Endothelial cell (in vitro differentiated cells): ENCODE measurements at places on chromosomes 5 and 9. TPM values are rescaled to one million over a fixed set of nuclear protein-coding genes. Genes with fewer than 3 reads are reported as not detected.

DNA sequence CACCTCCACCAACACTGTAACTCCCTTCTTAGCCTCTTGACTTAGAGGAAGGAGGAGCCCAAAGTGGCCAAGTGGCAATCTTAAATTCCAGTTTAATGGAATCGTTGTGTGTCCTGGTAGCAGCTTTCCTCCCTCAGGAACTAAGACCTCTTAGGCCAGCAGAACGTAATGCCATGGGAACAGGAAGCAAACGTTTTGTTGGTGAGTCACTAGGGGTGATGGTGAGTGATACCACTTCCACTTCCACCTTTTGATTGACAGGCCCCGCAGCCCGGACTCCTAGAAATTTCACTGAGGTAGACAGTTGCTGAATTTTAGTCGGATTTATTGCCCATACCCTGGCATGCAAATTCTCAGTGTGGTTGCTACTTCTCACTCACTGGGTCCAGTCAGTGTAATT lies 94.2 kb upstream of the FBN2 start:
- no peaks in the 10 kb centered on the region for H3K36me3 ChIP-seq
- peaks cover 7% of the 10 kb centered on the region for H3K4me1 ChIP-seq
- peak; percentile 11 for DNase-seq
- H3K4me3 ChIP-seq: no peak overlapping the region
- peak overlapping the region; percentile 67 for H3K27ac ChIP-seq

DNA sequence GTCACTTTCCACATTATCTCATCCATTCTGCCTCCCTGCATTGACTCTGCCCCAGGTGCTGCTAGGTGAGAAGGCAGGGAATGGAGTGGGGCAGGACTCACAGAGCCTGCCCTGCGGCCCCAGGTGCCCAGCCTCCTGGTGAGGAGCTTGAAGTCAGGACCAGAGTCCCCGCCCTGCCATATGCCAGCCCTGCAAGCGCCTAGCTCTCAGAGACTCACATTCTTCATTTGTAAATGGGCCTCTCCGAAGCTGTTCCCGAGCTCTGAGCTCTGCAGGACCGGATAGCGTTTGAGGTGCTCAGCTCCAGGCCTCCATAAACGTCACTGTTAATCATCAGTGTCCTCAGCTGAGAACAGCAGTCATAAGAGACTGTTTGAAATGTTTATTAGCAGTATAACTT lies 75.1 kb upstream of the STXBP1 start:
- H3K4me1 ChIP-seq: peaks cover 31% of the 10 kb centered on the region
- DNase-seq: no peak
- peaks cover 12% of the 10 kb centered on the region for H3K27me3 ChIP-seq
- no peak overlapping the region for H3K4me3 ChIP-seq
- H3K27ac ChIP-seq: no peak overlapping the region
- H3K36me3 ChIP-seq: peaks cover 6% of the 10 kb centered on the region

- peaks cover 3% of the 10 kb centered on the region for H3K27me3 ChIP-seq
- H3K4me3 ChIP-seq: no peak overlapping the region
- no peak for DNase-seq
- no peak overlapping the region for H3K27ac ChIP-seq
Observed at GRCh38 chr5:102811972-102812371, 56.9 kb downstream of the PAM start.

GRCh38 chr9:106020186-106020585 lies 325.8 kb downstream of the TMEM38B start:
- H3K4me3 ChIP-seq: no peak overlapping the region
- DNase-seq: no peak
- H3K36me3 ChIP-seq: no peaks in the 10 kb centered on the region
- H3K27ac ChIP-seq: no peak overlapping the region
- peaks cover 1% of the 10 kb centered on the region for H3K27me3 ChIP-seq

DNA sequence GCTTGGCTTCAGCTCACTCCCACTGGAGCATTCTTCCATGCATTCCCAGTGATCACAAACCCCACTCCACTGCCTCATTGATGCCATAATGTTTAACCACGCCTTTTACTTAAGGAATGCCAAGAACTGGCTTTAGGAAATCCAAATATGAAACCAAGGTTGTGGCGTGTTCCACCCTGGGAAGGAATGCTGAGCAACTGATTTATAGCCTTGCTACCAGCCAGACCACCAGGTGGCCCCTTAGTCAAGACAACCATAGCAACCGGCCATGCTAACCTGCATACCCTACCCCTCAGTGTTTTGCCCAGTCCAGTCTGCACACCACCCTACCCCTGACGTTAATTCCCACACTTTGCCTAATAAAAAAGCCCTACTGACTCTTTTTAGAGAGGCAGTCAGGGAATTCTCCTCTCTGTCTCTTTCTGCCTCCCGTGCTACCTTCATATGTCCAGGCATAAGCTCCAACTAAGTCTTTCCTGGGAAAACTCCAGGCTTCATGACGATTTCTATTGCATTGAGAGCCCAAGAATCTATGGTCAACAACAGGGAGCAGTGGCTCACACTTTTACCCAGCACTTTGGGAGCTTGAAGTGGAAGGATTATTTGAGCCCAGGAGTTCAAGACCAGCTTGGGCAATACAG lies 27.0 kb upstream of the PRRC2B start:
- H3K27me3 ChIP-seq: peaks cover 3% of the 10 kb centered on the region
- peak; percentile 36 for DNase-seq
- H3K4me1 ChIP-seq: peaks cover 2% of the 10 kb centered on the region
- peak overlapping the region; percentile 81 for H3K27ac ChIP-seq

DNA sequence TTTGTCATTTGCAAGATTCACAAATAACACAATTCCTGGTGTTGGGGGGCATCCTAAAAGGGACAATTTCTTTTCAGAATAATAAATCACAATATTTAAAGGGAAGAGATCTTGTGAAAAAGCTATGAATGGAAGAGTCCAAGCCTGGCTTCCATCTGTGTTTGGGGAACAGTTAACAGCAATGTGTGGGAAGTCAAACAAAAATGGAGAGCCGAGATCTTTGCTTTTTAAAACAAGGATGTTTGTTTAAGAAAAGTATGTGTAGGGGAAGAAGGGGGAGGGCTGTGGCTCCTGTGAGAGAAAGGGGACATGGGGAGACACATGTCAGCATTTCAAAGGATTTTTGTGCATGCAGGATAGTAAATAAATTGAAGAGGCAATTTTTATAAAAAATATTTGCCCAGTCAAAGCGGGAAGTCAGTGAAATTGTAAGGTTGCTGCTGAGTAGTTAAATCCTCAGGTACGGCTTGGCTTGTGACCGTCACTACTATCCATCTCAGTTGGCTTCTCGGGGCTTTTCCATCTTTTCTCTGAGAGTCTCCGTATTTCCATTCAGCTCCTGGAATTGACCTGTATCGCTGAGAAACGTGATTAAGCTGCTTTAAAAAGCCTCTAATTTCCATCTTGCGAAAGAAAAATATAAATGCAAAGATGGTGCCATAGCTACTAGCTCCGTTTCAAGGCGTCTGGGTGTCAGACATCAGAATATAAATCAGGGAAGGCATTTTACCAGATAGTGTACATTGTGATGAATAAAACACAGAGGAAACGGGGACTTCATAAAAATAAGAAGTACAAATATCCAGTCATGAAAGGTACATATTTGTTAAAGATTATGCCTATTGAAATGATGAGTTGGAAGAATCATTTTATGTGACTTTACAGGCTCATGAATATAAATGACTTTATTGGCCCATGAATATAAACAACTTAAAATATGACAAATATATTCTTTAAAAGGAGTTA lies 52.9 kb upstream of the VCAN start:
- no peaks in the 10 kb centered on the region for H3K27me3 ChIP-seq
- DNase-seq: no peak
- peak overlapping the region; percentile 38 for H3K27ac ChIP-seq
- H3K36me3 ChIP-seq: no peaks in the 10 kb centered on the region
- H3K4me1 ChIP-seq: peaks cover 15% of the 10 kb centered on the region

- H3K27ac ChIP-seq: no peak overlapping the region
- DNase-seq: no peak
- no peaks in the 10 kb centered on the region for H3K4me1 ChIP-seq
- H3K4me3 ChIP-seq: no peak overlapping the region
- H3K36me3 ChIP-seq: no peaks in the 10 kb centered on the region
Observed at GRCh38 chr5:162543437-162543836, 475.9 kb downstream of the GABRG2 start.

GRCh38 chr9:4973246-4973645 lies 11.8 kb upstream of the JAK2 start:
- no peak for DNase-seq
- no peaks in the 10 kb centered on the region for H3K4me1 ChIP-seq
- H3K36me3 ChIP-seq: no peaks in the 10 kb centered on the region
- H3K27ac ChIP-seq: no peak overlapping the region

DNA sequence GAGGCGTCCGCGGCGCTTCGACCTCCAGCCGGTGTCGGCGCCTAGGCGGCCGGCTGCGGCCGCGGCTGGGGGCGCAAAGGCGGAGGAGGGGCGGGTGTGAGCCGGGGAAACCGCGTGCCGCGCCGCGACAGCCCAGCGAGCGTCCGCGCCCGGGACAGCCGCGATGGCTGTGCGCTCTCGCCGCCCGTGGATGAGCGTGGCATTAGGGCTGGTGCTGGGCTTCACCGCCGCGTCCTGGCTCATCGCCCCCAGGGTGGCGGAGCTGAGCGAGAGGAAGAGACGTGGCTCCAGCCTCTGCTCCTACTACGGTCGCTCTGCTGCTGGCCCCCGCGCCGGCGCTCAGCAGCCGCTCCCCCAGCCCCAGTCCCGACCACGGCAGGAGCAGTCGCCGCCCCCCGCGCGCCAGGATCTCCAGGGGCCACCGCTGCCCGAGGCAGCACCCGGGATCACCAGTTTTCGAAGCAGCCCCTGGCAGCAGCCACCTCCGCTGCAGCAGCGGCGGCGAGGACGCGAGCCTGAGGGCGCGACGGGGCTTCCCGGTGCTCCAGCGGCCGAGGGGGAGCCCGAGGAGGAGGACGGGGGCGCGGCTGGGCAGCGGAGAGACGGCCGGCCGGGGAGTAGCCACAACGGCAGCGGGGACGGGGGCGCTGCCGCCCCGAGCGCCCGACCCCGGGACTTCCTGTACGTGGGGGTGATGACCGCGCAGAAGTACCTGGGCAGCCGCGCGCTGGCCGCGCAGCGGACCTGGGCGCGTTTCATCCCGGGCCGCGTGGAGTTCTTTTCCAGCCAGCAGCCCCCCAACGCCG lies 605 bp downstream of the CHSY3 start:
- peaks cover 22% of the 10 kb centered on the region for H3K4me1 ChIP-seq
- H3K4me3 ChIP-seq: peak overlapping the region; percentile 99
- no peak overlapping the region for H3K27ac ChIP-seq
- peaks cover 10% of the 10 kb centered on the region for H3K27me3 ChIP-seq
- peaks cover 7% of the 10 kb centered on the region for H3K36me3 ChIP-seq

DNA sequence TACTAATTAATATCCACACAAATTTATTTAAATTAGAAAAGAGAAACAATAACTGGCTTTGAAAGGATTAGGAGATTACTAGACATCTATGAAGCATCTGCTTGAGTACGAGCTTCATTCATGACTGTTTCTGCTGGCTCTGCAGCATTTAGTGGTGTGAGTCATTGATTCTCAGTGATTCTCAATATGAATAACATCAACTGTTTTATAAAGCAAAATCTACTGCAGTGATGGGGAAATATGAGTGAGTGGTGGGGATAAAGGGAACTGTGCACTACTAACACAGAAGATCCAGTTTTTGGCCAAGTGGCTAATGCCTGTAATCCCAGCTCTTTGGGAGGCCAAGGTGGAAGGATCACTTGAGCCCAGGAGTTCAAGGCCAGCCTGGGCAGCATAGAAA lies 8.4 kb downstream of the FNBP1 start:
- no peak overlapping the region for H3K27ac ChIP-seq
- H3K27me3 ChIP-seq: peaks cover 1% of the 10 kb centered on the region
- H3K36me3 ChIP-seq: no peaks in the 10 kb centered on the region
- peaks cover 5% of the 10 kb centered on the region for H3K4me1 ChIP-seq

- H3K36me3 ChIP-seq: no peaks in the 10 kb centered on the region
- DNase-seq: no peak
Observed at GRCh38 chr9:28464481-28465216, 891.4 kb upstream of the C9orf72 start.

DNA sequence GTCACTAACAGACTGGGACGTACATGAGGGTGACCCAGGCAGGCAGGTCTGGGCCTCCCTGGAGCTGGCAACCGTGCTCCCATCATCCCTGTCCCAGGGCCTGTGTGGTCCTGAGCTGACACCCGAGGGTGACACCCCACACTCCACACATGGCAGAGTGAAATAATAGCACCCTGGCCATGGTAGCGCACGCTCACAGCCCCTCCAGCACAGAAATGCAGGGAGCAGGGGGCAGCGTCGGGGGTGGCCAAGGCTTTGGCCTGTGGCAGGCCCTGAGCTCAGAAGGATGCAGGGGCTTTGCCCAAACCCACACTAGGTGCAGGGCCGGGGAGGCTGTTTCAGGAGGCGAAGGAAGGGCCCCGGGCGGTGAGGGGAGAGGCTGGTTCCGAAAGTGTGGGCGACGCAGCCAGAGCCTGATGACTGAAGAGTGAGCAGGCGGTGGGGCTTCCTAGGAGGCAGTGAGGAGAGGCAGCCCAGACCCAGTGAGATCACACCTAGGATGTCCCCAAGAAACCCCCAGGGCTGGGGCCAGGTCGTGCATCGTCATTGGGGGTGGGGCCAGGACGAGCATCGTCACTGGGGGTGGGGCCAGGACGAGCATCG lies 12.9 kb downstream of the OR2V2 start:
- no peak overlapping the region for H3K27ac ChIP-seq
- no peak for DNase-seq
- H3K4me1 ChIP-seq: peaks cover 14% of the 10 kb centered on the region
- peak overlapping the region; percentile 49 for H3K4me3 ChIP-seq
- no peaks in the 10 kb centered on the region for H3K36me3 ChIP-seq

GRCh38 chr5:137627293-137627692 lies 108.6 kb downstream of the KLHL3 start:
- H3K27me3 ChIP-seq: peaks cover 6% of the 10 kb centered on the region
- H3K4me1 ChIP-seq: peaks cover 36% of the 10 kb centered on the region
- DNase-seq: no peak
- H3K27ac ChIP-seq: peak overlapping the region; percentile 79
- H3K36me3 ChIP-seq: peaks cover 60% of the 10 kb centered on the region

DNA sequence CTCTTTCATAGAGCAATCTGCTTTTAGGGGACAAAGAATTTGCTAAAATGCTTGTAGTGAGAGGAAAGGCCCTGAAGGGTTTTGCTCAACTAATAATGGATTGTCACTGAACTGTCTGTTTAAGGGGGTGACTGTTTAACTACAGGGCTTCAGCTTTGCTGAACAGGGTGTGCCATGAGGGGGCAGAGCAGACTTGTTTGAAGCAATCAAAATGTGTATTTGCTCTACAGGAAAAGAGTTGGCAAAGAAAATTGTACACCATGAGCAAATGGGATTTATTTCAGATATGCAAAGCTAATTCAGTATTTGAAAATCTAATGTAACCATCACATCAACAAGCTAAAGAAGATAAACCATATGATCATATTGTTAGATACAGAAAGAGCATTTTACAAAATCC lies 154.3 kb downstream of the GABRG2 start:
- no peaks in the 10 kb centered on the region for H3K27me3 ChIP-seq
- no peak for DNase-seq
- H3K4me3 ChIP-seq: no peak overlapping the region
- no peaks in the 10 kb centered on the region for H3K4me1 ChIP-seq
- no peak overlapping the region for H3K27ac ChIP-seq

- H3K4me1 ChIP-seq: no peaks in the 10 kb centered on the region
- H3K27me3 ChIP-seq: peaks cover 17% of the 10 kb centered on the region
- H3K4me3 ChIP-seq: no peak overlapping the region
- peaks cover 3% of the 10 kb centered on the region for H3K36me3 ChIP-seq
Observed at GRCh38 chr9:136521537-136521936, 24.3 kb downstream of the NOTCH1 start.

Gene ANKDD1B
- 0.31 TPM for total RNA-seq

Gene ABL1
- total RNA-seq: 121 TPM

Gene PCDHGA9
- total RNA-seq: 3.1 TPM

Gene GDF9
- total RNA-seq: 0.33 TPM

Gene CCDC192
- 0.26 TPM for total RNA-seq

Gene NME5
- 0.82 TPM for total RNA-seq

Gene HRCT1
- 0.87 TPM for total RNA-seq

Gene C5orf58
- 0.28 TPM for total RNA-seq

Gene PCDHB16
- 10.9 TPM for total RNA-seq

Gene SLIT3
- 3.2 TPM for total RNA-seq

Gene MARCOL
- total RNA-seq: not detected

Gene SHISAL2B
- 1.4 TPM for total RNA-seq

Gene ZMYND19
- total RNA-seq: 25.6 TPM
